ENCODE measurements at places on chromosomes 1 and 21.

- DNase-seq = no peak
Measured at GRCh38 chr1:12648741-12649140, 4.9 kb downstream of the AADACL4 start.

- DNase-seq = no peak
Measured at GRCh38 chr1:115712911-115713609, 55.5 kb downstream of the CASQ2 start.

DNA sequence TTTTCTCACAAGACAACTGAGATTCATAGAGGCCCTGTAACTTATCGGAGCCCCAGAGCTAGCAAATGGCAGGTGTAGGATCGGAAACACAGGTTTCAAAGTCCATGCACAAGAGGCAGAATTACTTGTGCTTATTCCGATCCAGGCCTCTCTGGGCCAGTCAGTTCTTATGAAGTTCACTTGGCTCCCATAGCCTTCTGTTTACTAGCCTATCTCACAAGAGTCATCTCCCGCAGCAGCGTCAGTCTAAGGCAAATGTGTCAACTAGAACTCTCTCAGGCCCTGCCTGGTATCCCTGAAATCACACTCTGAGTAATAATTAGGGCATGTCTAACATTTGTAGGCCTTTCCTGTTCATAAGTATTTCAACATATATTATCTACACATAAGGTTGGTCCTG is 43.3 kb downstream of the PHC2 start:
- no peak for DNase-seq

DNA sequence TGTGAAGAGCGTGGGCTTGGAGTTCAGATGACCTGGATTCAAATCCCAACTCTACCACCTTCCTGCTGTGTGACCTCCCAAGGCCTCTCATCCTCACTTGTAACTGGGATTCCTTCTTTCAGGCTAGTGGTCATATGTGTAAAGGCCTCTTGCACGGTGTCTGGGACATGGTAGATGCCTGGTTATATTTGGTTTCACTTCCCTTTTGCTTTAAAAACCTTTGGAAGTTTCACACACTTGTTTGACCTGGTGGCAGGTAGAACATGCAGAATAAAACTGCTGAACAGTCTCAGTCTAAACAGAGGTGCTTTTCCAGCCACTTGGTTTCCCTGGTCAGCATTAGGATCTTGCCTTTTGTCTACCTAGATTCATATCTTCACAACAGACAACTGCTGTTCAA is 37.0 kb upstream of the RCAN3 start:
- DNase-seq = no peak

DNA sequence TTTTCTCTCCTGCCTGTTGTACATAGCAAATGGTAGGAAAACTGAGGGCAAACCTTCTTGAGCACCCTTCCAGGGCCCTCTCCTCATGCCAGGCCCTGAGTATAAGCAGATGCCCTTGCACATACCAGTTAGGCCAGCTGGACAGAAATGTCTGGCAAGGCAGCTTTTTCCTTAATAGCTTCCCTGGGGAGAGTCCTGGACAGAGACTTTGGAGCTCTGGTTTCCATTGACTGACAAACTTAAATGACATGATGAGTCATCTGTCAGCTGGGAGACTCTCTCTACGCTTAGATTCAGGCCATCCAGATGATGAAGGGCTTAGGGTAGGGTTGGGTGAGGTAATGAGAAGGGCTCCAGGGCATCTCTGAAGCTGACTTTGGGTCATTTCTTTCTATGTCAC is 317.5 kb downstream of the ASTN1 start:
- no peak for DNase-seq

- DNase-seq = no peak
Measured at GRCh38 chr1:156874572-156875340, 14.1 kb downstream of the NTRK1 start.

- DNase-seq = no peak
Measured at GRCh38 chr1:169325117-169325516, 42.5 kb downstream of the NME7 start.

DNA sequence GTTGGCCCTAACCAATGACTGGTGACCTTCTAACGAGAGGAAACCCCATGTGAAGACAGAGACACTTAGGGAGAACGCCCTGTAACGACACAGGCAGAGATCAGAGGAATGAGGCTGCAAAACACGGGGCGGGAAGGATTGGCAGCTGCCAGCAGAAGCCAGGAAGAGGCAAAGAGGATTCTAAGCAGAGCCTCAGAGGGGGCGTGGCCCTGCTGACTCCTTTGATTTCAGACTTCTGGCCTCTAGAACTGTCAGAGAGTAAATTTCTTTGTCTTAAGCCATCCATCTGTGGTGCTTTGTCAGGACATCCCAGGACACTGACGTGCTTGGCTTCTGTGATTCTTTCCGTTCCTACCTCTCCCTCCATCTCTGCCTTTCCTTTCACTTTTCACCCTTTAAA is 79.3 kb downstream of the SH3BGR start:
- DNase-seq = no peak

- peak; percentile 56 for DNase-seq
Measured at GRCh38 chr1:7975212-7975865, 13.8 kb downstream of the PARK7 start.

DNA sequence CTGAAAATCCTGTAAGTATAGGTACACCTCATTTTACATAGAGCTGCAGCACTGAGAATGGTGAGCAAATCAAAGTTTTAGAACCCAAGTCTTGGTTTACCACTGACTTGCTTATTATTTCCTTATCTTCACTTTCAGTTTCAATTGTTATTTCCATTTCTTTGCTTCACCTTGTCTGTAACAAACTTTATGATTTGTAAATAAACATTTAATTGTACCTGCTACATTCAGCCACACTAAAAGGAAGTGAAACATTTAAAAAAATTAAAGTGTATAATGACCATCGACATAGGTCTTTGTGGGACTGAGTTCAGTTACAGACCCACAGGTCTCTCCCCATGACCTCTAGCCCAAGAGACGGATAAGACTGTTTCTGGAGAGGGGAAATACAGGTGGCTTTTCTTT is 34.4 kb downstream of the LGR6 start:
- DNase-seq = no peak

DNA sequence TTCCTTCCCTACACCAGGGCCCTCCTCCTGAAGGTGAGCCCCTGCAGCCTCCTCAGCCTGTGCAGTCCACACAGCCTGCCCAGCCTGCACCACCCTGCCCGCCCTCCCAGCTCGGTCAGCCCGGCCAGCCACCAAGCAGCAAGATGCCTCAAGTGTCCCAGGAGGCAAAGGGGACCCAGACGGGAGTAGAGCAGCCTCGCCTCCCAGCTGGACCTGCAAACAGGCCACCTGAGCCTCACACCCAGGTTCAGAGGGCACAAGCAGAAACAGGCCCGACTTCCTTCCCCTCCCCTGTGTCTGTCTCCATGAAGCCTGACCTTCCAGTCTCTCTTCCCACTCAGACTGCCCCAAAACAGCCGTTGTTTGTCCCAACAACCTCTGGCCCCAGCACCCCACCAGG is 38.8 kb downstream of the ZBTB17 start:
- DNase-seq = no peak

DNA sequence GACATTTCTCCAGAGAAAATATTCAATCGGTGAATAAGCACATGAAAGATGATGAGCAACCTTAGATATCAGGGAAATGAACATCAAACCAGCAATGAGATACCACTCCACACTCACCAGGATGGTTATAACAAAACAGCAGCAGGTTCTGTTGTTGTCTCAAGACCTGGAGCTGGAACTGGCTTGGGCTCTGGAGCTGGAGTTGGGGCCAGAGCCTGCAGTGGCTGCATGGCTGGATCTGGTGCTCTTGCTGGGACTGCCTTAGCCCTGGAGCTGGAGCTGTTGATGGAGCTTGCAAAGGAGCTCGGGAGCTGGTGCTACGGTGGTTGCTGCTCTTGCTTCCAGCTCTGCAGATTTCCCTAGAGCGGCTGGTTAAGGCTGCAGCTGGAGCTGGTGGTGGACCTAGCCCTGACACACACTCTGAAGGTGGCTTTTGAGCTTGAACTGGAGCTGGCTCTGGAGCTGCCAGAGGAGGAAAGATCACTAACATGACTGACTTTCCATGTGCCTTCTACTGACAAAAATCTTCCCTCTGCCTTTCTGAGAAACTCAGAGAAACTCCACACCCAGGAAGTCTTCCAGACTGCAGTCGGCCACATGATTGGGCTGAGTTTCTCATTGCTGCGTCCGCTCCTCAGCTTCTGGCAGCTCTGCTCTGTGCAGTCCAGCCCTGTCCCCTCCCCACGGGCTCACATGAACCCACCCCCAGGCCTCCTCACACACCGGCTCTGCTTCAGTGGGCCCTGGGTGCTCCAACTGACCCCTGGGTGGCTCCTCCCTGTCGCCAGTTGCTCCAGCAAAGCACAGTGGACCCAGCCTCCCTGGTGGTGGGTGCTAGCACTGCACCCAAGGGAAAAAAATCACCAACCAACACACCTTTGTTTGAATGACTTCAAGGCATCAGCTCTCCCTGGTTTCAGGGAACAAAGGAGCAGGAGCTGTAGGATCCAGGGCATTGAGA is 139.1 kb upstream of the FMN2 start:
- no peak for DNase-seq

- no peak for DNase-seq
Measured at GRCh38 chr21:39082656-39083376, 100.4 kb downstream of the PSMG1 start.

DNA sequence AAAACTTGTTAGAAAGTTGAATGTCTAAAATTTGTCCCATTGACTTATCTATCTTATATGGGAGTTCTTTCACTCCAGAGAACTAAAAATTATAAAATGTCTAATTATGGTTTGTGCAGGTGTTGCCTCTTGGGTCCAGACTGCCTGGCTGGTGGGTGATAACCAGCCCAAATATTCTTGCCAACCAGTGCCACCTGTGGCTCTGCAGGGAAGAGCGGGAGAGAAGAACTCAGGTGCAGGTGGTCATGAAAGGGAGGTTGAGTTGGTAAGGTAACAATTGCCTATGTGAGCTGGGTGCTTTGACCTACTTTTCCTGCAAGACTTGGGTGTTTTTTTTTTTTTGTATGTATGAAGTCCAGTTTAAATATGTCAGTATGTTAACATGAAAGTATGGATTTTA is 10.2 kb downstream of the RPS6KC1 start:
- no peak for DNase-seq

DNA sequence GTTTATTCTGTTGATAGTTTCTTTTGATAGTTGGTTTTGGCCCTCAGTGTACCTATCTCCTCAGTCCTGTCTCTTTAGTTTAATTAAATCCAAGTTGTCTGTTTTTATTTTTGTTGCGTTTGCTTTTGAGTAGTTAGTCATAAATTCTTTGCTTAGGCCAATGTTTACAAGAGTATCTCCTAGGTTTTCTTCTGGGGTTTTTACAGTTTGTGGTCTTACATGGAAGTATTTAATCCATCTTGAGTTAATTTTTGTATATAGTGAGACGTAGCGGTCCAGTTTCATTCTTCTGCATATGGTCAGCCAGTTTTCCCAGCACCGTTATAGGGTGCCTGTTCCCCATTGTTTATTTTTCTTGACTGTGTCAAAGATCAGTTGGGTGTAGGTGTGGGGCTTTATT is 139.4 kb downstream of the POU2F1 start:
- DNase-seq = no peak

DNA sequence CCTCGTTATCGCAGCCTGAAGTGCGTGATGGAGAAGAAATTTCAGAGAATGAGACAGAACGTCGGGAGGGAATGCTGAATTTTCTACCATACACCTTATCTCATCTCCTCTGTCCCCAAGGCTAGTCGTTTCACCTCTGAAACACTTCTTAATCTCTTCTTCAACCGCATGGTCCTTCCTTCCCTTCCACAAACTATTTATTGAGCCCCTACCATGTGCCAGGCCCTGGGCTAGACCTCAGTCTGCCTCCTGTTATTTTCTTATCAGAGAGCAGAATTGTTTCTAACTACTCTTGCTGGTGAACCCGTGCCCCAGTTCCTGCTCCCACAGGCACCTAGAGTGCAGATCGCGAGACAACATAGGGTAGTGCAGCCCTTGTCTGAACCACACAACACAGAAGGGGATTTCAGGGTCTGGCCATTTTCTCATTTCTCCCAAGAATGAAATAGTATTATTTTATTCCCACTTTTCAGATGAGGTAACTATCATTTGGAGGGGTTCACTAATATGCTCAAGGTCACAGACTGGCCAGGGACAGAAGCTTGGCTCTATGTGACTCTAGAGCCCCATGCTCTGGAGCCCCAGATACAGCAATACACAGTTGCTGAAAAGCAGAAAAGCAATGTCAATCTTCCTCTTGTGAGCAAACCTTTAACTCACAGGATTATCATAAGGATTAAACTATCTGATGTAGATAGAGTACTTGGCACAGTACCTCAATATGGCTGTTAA is 598 bp upstream of the ADIPOR1 start:
- DNase-seq = peak; percentile 15

- DNase-seq = no peak
Measured at GRCh38 chr1:224069138-224069537, 44.8 kb upstream of the FBXO28 start.

- no peak for DNase-seq
Measured at GRCh38 chr1:6397844-6398441, 4.4 kb upstream of the ACOT7 start.

DNA sequence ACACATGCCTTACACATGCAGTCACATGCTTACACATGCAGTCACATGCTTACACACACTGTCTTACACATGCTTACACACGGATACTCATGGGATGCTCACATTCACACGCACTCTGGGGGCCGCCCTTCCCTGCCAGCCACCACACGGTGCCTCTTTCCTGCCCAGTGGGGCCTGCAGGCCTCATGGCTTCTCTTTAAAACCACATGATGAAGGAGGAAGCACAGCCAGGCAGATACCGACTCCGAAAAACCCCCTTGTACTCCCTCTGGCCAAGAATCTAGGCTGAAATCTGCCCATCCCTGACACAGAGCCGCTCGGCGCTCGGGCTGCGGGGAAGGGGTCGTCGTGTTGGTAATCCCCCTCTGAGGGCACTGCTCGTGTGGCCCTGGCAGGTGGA is 113.0 kb downstream of the PRDM16 start:
- no peak for DNase-seq

DNA sequence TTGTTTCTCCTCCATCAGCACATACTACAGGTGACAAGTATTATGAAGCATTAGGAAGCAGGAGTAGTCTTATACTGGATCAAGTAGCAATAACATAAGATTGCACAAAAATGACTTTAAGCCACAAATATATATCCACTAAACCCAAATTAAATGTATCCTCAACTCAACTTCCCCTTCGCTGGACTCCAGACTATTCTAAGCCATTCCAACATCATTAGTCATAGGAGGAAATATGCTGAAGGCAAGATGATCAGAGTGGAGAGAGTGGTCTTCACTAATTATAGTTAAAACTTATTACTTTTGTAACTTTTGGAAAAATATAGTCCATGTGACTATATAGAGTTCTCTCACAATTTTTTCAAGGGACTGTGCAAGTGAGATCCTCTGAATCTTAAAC is 390.7 kb upstream of the ZP4 start:
- no peak for DNase-seq

- DNase-seq = no peak
Measured at GRCh38 chr1:150537732-150538684, 11.2 kb upstream of the ADAMTSL4 start.
